ENCODE measurements at places on chromosomes 11 and 22.

- no peak for DNase-seq
These were observed 6.2 kb downstream of the TPBGL start for GRCh38 chr11:75246671-75247350.

- no peak for DNase-seq
These were observed 229.5 kb downstream of the AASDHPPT start for GRCh38 chr11:106306942-106307341.

- no peak for DNase-seq
These were observed 33.2 kb upstream of the FBLN1 start for GRCh38 chr22:45469281-45470073.

- no peak for DNase-seq
These were observed 1.0 kb upstream of the TBX1 start for GRCh38 chr22:19759427-19760057.

GRCh38 chr11:81135570-81135969 is 1598.1 kb downstream of the FAM181B start:
- no peak for DNase-seq

GRCh38 chr11:75024764-75025211 is 36.1 kb downstream of the NEU3 start:
- DNase-seq = no peak

GRCh38 chr11:47591764-47592163 is 2.4 kb downstream of the C1QTNF4 start:
- no peak for DNase-seq

DNA sequence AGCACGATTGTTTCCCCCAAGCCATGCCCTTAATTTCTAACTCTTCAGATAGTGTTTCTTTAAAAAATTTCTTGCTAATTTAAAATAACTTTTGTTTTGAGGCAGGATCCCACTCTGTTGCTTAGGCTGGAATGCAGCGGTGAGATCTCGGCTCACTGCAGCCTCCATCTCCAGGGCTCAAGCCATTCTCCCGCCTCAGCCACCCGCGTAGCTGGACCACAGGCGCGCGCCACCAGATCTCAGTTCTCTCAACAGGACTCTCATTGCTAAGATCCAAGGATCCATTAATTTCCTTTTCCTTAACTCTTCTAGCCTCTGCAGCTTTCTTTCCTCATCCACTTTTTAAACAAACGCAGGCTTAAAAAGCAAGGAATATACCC is 327 bp upstream of the MED17 start:
- DNase-seq = no peak

GRCh38 chr22:20192293-20192971 is 41.6 kb upstream of the CCDC188 start:
- no peak for DNase-seq

- DNase-seq = no peak
These were observed 58.9 kb upstream of the CLMP start for GRCh38 chr11:123253911-123254310.

- no peak for DNase-seq
These were observed 114.7 kb upstream of the IGLL5 start for GRCh38 chr22:22772883-22773282.

DNA sequence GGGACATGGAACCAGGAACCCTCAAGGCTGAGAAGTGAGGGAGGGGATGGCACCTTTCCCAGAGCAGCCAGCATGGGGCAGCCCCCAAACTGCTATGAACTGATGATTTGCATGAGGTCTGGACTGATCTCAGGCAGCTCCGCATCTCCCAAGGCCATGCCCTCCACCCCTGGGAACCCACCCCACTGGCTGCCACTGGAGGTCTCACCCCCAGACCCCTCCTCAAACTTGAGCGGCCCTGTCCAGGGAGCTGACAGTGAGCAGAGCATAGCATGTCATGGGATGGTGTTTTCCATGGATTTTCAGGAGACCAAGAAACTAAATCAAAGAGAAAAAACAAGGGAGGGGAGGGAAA is 46.8 kb downstream of the NRXN2 start:
- DNase-seq = no peak

DNA sequence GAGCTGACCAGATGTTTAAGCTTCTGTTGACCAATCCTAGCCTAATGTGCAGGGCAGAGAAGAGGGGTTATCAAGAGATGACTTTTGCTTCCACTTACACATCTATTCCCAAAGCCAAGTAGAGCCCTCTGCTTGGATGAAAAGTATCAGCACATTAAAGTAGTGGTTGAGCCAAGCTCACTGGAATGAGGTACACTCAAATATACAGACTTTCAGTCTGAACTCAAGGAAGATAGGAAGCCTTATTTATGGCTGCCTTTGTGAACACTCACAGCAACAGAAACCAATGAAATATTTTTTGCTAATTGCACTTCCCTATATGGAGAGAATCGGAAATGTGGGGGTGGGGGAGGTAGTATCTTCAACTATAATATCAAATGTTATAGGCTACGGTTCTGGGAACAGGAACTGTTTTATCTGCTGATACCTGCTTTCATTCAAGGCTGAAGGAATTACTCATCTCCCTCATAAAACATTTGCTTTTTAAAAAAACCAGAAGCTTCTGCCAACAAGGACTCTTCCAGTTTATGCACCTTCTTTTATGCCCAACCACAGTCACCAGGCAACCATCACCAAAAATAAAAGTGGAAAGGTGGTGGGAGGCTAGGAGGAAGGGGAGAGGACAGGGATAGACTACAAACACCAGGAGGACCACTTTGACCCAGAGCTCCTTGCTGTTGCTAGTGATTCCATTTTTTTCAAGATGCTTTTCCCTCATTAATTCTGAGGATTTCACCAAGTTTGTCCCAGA is 91.2 kb downstream of the CLPB start:
- no peak for DNase-seq

DNA sequence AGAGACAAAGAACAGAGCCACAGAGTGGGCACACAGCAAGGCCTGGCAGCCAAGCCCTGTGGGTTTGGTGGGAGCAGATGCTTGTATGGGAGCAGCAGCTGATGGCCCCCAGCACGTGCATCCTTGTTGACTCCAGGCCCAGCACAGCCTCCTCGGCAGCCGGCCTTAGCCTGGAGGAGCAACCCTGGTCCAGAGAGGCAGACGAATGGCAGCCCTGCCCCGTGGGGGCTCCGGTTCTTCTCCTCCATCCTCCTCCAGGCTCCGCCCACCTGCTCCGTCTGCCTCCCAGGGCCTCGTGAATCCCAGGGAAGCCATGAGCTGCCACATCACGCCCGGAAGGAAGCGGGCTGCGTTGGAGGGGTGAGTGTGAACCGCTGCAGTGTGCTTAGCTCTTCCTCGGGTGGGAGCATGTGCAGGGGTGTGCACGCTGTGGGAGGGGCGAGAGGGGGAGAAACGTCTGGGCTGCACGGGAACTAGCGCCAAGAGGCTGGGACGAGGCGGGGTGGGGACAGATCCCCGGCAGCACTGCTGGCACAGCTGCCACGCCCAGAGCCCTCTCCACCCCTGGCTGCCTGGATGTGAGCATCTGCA is 36.3 kb upstream of the JAM3 start:
- no peak for DNase-seq

GRCh38 chr22:29979777-29980321 is 96.9 kb downstream of the MTMR3 start:
- DNase-seq = no peak

GRCh38 chr22:20653012-20653794 is 120.7 kb upstream of the SERPIND1 start:
- no peak for DNase-seq

GRCh38 chr11:34339149-34340064 is 18.4 kb downstream of the ABTB2 start:
- DNase-seq = no peak

DNA sequence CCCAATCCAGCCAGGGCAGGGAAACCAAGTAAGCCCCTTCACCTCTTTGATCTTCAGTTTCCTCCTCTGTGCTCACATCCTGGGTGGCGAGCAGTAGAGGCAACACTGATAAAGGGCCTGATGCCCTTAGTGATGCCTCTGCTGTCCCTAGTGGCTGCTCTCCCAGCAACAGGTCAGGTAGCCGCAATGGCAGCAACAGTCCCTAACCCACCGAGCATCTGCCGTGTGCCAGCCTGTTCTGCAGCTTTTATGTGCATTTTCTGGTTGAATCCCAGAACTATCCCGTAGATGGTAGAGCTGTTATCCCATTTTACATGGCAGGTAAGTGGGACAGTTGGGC is 5.2 kb downstream of the SCYL1 start:
- no peak for DNase-seq

- no peak for DNase-seq
These were observed 428.1 kb downstream of the OPCML start for GRCh38 chr11:133104009-133104744.

DNA sequence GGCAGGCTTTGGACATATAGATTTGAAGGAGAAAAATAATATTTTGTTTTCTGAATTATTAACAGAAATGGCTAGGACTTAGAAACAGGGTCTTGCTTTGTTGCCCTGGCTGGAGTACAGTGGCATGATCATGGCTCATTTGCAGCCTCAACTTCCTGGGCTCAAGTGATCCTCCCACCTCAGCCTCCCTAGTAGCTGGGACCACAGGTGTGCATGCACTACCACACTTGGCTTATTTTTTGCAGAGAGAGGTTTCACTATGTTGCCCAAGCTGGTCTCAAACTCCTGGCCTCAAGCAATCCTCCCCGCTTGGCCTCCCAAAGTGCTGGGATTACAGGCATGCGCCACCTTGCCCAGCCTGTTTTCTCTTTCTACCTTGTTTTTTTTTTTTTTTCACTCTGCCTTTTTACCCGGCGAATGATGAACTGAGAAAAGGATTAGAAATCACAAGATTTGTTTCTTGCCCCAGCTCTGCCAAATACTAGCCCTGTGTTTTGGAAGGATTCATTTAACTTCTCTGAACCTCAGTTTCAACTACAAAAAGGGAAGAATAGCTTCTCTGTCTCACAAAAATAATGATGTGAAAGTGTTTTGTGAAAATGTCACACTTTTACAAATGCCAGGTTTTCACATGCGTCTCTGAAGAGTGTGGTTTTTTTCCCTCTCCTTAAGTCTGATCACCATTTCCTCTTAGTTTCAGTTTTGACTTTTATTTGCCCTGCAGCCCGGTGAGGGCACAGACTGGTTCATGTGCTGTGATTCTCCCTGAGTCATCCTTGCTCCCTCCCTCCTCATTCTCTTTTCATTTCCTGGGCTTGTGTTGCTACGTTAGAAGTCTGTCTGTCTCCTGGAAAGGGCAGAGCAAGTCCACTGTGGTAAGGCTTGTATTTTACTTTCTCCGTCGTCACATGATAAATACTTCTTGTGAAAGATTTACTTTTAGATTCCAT is 67.7 kb downstream of the BCL2L13 start:
- DNase-seq = peak; percentile 19

GRCh38 chr22:21570398-21570797 is 2.9 kb downstream of the UBE2L3 start:
- no peak for DNase-seq

- no peak for DNase-seq
These were observed 38.2 kb upstream of the PAMR1 start for GRCh38 chr11:35563484-35564244.

GRCh38 chr11:11937957-11938356 is 70.5 kb downstream of the DKK3 start:
- no peak for DNase-seq

DNA sequence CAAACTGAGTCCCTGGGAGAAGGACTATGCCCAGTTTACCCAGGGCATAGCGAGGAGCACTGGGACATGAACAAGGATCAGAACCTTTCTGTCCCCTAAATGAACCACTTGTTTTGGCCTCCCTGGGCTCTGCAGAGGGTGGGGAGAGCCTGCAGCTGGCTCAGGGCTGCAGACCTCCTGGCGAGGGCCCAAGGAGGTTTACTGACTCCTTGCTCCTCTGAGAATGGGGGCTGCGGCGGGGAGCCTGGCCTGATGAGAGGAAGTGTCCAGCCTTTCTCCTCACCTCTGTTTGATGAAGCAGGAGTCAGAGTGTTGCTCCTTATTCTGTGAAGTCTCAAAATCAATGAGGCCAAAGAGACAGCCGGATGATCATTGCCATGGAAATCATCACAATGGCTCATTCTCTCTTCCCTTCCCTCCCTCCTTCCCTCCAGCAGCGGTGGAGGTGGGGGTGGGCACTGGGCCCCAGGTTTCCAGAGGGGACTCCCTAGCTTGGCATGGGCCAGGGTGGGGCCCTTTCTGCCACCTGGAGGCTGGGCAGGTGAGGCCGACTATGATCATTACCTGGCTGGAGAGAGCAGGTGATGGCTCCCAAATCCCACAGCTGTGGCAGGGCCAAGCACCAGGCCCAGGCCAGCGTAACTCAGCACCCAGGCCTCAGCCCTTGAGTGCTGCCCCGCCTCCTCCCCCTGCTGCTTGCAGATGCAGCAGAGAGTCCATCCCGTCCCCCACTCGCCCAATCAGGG is 169.7 kb downstream of the CEP164 start:
- no peak for DNase-seq

DNA sequence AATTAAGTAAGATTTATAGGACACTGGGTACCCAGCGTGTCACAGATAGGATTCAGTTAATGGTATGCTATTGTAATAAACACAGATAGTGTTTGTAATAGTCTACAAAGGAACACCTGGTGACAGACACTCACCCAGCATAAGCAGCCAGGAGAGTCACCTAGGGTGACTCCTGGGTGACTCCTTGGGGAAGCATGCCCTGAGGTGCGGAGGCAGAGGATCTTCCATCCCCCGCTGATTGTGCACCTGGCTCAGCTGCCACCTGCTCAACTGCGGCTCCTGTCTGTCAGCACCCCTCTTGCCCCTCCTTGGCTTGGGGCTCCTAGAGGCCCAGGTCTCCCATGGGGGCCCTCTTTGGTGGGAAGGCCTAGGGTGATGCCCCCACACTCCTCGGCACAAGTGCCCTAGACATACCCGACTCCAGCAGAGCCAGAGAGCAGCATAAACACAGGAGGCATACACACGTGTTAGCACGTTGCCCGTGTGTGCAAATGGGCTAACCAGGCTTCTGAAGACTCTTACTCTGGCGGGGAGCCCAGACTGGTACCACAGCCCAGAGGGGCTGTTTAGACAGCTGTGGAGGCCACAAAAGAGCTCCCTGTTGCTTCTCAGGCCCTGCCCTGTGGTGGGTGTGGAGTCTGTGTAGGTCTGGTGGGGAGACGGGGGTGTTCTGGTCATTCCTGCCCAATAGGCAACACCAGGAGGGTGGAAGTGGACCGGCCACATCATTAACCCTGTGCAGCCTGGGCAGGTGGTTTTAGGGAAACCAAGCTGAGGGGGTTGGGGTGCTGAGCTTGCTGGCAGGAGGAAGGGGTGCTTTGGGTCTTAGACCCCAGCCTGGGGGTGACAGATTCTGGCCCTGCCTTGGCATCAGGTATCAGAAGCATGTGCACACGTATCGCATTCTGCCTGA is 3.0 kb downstream of the INPPL1 start:
- no peak for DNase-seq

DNA sequence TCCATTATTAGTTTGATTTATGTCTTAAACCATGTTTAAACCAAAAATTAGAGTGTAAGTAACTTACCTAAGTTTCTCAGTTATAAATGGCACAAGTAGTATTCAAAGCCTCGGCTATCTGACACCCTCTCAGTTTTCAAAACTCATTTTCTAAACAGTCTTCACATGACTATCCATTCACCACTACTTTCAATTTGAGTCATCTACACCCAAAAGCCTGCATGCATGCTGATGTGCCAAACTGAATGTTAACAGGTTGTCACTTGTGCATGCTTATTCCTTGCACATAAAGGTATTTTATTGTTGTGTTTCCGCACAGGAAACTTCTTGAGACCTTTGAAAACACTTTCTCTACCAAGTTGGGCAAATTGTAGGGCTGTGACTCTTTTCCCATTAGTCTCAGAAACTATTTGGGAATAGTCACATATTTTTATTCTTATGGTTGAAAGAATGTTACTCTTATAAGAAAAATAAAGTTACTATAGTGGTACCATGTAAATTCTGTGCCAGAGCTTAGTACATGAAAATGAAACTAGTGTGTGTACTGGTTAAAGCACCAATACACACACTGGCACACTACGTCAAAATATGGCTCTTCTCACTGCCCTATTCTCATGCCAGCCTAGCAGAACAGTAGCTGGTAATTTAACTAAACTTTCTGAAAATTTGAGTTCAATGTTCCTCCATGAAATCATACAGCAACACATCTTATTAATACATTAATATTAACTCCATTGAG is 2.2 kb upstream of the OR51E2 start:
- no peak for DNase-seq

Data from CD4-positive, alpha-beta T cell treated with Interleukin-6 at 100 ng/mL for 8 hours (primary cell).